ENCODE measurements at places on chromosomes 12 and 14.

DNA sequence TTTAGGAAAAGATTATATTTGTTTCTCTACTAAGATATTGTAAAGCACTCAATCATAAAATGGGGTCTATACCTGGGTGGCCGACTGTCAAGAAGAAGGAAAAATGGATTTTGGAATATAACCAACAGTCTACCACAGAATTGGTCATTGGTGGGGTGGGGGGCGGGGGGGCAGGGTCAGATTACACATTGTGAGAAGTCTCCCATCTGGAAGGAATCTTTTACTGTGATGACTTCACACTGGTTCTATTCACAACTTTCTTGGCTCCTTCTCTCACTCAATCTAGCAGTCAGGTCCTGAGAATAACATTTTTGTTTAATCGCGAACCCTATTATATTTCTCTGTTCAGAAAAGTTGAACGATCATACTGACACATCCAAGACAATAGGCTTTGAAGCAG lies 8.7 kb upstream of the CLEC4E start:
- no peak for DNase-seq

DNA sequence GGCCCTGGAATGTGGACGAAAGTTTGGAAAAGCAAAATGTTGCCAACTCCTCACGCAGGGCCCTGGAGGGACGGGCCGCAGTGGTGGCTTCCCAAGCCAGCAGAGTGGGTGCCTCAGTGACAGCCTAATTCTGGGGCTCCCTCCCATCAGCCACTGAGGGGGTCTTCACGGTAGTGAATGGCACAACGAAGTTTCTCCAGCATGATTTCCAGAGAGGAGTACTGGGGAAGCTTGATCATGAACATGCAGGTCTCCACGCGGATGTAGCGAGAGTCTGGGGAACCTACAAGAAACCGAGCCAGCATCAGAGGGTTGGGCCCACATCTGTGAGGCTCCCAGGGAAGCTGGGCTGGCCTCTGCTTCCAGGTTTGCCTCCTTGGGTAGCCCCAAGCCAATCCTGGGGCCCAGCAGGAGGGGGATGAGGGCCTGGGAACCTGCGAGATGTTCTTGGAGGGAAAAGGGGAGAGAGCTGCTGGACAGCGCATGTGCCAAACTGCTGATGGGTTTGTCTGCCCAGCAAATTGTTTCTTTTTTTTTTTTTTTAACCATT lies 37.0 kb downstream of the TRAFD1 start:
- no peak for DNase-seq

DNA sequence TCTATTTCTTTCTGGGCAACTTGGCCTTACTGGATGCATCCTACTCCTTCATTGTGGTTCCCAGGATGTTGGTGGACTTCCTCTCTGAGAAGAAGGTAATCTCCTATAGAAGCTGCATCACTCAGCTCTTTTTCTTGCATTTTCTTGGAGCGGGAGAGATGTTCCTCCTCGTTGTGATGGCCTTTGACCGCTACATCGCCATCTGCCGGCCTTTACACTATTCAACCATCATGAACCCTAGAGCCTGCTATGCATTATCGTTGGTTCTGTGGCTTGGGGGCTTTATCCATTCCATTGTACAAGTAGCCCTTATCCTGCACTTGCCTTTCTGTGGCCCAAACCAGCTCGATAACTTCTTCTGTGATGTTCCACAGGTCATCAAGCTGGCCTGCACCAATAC lies 5.3 kb downstream of the OR4N5 start:
- DNase-seq = no peak

DNA sequence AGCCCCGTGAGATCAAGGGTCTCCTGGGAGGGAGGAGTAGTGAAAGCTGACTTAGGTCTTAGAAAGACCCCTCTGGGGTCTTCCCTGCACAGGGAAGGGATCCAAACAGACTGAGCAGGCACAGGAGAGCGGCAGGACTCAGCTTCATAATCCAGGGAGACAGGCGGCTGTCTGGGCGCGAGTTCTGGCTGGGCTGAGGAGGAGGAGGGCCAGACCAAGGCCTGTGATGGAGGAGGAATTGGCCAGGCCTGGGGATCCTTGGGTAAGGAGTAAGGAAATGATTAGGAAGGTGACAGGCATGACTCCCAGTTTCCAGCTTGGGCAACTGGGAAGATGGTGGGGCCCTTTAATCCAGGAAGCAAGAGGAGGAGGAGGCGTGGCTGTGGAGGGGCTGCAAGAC lies 93.1 kb downstream of the DICER1 start:
- DNase-seq = no peak

DNA sequence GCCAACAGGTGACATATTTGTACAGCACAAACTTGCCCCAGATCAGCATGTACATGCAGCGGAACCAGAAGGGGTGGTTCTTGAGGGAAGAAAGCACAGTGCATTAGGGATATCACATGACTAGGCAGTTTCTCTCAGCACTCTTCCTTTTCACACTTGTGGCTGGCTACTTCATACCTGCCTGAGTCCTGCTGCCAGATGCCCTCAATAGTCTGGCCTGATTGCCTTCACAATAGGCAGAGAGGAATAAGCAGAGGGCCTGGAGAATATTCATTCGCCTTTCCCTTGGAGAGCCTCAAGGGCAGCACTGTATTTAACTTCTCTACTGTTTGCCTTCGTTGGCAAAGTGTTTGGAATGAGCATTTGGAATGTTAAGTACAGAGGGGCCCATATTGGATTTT lies 7.9 kb downstream of the EMG1 start:
- no peak for DNase-seq

DNA sequence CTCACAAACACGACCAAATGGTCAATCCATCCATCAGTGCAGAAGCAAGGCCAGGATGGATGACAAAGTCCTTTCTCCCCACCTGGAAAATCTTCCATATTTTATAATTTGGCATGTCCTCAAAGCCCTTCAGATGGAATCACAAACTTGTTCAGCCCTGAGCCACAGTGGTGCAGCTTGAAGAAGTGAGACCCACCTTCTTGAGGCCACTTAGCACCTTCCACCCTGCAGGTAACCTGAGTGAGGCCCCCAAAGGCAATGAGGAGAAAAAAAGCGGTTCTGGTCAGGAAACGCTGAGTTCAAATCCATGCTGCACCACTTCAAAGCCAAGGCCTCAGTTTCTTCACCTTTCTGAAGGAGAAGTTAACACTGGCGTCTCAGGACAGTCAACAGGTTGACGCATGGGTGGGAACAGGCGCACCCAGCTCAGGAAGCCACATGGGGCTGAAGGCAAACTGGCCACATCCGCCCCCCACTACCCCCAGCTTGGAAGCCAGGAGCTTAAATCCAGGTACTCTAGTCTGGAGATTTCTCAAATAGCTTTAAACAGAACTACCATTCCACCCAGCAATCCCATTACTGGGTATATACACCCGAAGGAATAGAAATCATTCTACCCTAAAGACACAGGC lies 320.4 kb downstream of the BCL11B start:
- no peak for DNase-seq
